ENCODE measurements at places on chromosomes 7 and 10.

DNA sequence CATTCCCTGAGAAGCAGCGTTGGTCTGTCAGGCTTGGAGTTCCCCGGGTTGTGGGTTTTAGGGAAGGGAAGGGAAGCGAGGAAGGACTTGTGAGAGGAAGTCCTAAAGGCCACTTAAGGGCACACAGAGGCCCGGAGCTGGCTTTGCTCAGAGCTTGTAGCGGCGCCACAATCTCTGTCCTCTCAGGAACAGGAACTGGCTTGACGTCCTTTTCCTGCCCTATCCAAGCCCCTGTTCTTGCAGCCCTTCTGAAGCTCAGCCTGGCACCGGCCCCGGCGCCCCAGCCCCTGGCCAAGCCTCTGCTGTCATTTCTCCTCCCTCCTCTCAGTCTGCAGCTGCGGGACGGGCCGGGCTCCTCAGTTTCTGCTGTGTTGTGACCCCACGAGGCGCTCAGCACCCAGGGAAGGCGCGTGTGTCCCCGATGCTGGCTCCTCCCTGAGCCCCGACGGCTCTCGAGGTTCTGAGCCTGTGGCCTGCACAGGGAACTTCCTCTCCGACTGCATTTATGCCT, at the start of gene GIMAP8:
GIMAP8 (plus strand) TSS at position 140 of the 511 bp plus-strand sequence. CDS start 16,069 bp downstream, outside the sequence.
- DNase-seq, result no peak

GRCh38 chr7:505171-505570, 14.5 kb downstream of the PDGFA start:
- DNase-seq, result no peak

- DNase-seq, result no peak
Observed at GRCh38 chr7:131232768-131233167, 94.9 kb upstream of the MKLN1 start.

DNA sequence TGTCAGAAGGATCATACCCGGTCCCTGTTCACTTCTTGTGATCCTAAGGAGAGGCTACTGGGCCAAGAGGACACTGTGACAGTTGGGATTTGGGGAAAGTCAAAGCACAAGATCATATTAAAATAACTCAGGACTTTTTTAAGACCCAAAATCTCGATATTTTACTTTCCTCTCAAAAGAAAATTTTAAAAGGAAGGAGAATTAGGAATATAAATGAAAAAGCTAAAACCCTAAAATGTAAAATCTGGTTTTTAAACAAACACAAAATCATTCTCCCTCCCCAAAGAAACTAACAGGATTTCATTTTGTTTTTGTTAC, 36.4 kb downstream of the ALOX5 start:
- no peak for DNase-seq

All from GOT3 (cell line).